ENCODE measurements at places on chromosomes 13 and 19.

DNA sequence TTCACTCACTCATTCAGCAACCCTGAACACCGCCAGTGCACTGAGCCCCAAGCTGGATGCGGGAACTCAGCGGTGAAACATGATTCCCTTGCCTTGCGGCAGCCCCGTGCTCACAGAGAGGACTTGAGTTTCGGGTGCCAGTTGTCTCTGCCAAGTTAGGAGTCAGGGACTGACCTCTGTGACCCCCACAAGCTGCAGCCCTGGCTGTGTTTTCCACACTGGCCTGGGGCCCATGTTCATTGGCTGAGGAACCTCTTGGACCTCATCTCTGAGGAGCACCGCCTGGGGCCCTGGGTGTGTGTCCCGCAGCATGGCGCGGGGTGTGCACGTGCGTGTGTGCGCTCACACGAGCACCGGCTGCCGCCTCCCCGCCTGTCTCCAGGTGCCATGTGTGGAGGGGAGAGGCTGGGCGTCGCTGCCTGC lies 31.0 kb downstream of the CAPN12 start:
- no peak for ATAC-seq

- ATAC-seq, result no peak
Measured at GRCh38 chr19:34666200-34666957, 10.6 kb downstream of the SCGB2B2 start.

DNA sequence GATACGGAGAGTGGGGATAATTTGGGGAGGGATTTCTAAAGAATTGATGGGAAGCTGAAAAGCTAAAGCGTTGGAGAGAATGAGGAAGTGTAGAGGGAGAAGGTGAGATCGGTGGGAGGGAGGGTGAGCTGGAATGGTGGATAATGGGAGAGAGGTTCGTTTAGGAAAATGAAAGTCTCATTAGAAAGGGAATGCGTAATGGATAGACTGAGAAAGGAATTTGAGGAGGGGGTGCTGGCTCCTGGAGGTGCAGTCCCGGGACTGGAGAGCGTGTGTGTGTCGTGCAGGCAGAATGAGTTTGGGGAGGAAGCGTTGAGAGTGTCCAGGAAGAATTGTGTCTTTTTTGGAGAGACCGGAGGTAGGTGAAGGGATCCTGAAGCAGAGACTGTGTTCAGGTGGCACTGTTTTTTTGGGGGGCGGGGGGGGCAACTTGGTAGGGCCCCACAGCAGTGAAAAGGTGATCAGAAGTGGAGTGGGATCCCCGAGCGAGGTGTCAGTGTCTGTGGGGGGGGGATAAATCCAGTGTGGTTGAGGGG lies 1.4 kb downstream of the ACTN4 start:
- no peak for ATAC-seq

- no peak for ATAC-seq
Measured at GRCh38 chr13:35255241-35255640, 221.2 kb downstream of the MAB21L1 start.
